ENCODE measurements at places on chromosomes 7 and 10. TPM values are rescaled to one million over a fixed set of nuclear protein-coding genes. Genes with fewer than 3 reads are reported as not detected.

WEE2 gene
- total RNA-seq: not detected

PRSS2 gene
- total RNA-seq: not detected

FAM24B gene
- total RNA-seq: 12.1 TPM

VAX1 gene
- total RNA-seq: not detected

- no peak for DNase-seq
Observed at GRCh38 chr10:34094146-34094696, 720.9 kb downstream of the PARD3 start.

GRCh38 chr10:74683621-74684364, 142.6 kb upstream of the KAT6B start:
- no peak for DNase-seq

DNA sequence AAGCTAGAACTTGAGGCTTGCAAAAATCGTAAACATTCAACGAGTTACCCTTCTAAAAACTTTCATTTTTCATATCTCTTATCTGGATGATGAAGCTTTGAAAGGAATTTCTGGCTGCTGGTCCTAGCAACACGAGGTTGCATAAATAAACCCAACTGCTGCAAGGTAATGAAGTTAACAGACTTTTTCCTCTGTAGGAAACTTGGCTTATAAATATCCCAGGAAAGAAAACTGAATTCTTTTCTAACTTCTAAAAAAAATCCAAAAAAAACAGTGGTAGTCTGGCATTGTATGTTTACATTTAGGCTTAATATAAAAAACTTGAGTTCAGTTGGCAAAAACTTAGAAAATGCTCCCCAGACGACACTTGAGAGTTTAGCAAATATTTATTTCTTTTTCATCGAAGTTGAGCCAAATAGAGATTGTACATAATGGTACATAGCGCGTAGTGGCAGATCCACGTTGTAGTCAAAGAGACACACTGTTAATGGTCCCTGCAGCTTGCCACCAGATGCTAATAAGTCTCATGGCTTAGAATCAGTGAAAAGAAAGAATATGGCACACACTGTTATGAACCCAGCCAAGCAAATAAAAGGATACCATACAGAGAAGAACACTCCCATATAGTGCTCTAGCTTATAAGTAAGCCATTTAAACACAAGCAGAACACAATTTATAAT, 200.3 kb upstream of the PCLO start:
- DNase-seq: no peak

DNA sequence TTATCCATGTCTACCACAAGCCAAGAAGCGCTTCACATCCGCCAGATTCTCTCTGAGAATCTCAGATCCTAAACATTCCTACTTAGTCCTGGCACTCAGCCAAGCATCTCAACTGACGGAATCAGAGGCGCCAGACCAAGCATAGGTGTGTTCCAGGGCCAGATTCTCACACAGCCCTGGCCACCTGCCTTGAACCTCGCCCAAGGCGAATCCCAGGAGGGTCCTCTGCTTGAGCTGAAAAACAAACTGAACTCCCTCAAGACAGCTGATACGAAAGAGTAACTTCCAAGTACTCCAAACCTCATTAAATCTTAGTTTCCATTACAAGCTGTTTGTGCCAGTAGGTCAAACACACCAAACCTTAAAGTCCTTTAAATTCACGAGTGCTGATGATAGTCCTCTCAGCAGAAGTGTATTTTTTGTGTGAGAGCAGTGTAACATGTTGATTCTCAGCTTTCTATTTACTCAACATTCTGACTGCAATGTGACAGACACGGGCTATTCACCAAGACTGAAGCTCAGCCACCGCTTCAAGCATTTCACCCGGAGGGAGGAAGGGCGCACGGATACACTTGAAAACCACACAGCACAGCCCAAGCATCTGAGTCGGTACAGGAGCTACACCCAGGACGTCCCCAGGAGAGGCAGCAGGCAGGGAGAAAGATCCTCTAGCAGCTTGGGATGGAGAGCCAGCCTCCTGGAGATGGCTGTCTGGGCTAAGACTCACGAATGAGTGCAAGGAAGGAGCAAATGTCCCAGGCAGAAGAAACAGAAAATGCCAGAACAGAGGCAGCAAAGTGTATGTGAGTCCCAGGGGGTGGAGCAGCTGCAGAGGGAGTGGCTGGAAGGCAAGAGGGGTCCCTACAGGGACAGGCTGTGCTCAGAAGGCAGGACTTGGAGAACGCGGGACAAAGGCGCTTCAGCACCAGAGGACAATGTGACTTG, 6.0 kb downstream of the PARD3 start:
- DNase-seq: no peak

ANKRD61 gene
- not detected for total RNA-seq

OPALIN gene
- total RNA-seq: not detected

CHN2 gene
- 3.6 TPM for total RNA-seq

SEMA4G gene
- 1.6 TPM for total RNA-seq

- DNase-seq: no peak
Observed at GRCh38 chr10:56178210-56178609, 182.8 kb downstream of the ZWINT start.

HSPA12A gene
- 0.08 TPM for total RNA-seq

- DNase-seq: no peak
Observed at GRCh38 chr10:53579773-53580172, 807.2 kb upstream of the MBL2 start.

DNA sequence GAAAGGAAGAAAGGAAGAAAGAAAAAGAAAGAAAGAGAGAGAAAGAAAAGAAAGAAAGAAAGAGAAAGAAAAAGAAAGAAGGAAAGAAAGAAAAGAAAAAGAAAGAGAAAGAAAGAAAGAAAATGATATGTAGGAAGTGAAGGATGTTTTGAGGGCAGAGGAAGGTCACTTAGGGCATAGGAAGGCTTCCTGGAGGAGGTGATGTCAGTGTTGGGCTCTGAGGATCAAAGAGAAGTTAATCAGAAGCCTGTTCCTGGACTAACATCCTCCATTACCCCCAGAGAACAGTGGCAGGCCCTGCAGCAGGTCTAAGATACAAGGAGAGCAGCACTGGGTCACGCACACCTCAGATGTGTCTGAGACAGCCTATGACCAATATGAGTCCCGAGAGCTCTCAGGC, 54.7 kb upstream of the CALN1 start:
- DNase-seq: no peak

SORBS1 gene
- 0.56 TPM for total RNA-seq

- no peak for DNase-seq
Observed at GRCh38 chr10:21049482-21049881, 152.4 kb upstream of the NEBL start.

DNA sequence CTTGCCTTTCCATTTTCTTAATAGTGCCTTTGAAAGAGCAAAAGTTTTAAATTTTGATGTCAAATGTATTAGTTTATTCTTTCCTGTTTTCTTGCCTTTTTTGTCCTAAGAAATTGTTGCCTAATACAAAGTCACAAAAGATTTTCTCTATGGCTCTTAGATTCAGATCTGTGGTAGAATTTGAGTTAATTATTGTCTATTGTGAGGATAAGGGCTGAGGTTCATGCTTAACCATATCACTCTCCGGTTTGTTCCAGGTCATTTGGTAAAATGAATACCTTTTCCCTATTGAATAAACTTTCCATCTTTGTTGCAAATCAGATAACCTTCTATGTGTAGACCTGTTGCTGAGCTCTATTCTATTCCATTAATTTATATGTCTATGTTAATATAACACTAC, 96.0 kb downstream of the NOD1 start:
- DNase-seq: no peak

CUZD1 gene
- total RNA-seq: 3.4 TPM

DNA sequence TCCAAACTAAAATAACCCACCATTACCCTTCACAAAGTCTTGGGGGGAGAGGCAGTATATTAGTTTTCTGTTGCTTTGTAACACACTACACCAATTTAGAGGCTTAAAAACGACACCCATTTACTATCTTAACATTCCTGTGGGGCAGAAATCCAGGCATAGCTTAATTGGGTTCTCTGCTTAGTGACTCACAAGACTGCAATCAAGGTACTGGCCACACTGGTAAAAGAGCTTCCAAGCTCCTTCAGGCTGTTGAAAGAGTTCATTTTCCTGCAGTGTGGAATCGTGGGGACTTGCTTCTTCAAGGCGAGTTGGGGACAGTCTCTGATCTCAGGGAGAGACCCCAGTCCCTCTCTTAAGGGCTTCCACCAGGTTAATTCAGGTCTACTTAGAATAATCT, 139.1 kb downstream of the XPNPEP1 start:
- DNase-seq: no peak

DNA sequence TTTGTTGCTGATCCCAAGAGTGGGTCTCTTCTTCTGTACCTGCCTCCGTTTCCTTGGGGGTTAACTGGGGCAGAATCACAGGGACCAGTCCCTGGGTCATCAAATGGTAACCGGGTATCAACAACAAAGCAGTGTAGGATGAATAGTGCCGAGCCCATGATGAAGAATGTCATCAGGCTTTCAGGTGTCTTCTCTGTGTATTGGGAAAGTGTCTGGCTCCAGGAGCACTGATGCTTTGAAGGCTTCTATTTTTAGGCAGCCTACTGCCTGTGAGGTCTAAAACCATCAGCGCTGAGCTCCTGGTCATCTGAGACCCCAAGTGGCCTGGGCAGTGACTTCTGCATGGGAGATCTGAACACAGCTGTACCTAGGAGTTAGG, 48.2 kb upstream of the SHH start:
- DNase-seq: peak; percentile 1

TSPAN13 gene
- 0.31 TPM for total RNA-seq

CYP3A4 gene
- not detected for total RNA-seq

SYT15B gene
- 0.19 TPM for total RNA-seq

CDK5 gene
- total RNA-seq: 26.9 TPM

GRCh38 chr10:78547397-78547796, 513.7 kb downstream of the RPS24 start:
- no peak for DNase-seq

ELAPOR2 gene
- total RNA-seq: 3.0 TPM

AOC1 gene
- total RNA-seq: not detected

DNA sequence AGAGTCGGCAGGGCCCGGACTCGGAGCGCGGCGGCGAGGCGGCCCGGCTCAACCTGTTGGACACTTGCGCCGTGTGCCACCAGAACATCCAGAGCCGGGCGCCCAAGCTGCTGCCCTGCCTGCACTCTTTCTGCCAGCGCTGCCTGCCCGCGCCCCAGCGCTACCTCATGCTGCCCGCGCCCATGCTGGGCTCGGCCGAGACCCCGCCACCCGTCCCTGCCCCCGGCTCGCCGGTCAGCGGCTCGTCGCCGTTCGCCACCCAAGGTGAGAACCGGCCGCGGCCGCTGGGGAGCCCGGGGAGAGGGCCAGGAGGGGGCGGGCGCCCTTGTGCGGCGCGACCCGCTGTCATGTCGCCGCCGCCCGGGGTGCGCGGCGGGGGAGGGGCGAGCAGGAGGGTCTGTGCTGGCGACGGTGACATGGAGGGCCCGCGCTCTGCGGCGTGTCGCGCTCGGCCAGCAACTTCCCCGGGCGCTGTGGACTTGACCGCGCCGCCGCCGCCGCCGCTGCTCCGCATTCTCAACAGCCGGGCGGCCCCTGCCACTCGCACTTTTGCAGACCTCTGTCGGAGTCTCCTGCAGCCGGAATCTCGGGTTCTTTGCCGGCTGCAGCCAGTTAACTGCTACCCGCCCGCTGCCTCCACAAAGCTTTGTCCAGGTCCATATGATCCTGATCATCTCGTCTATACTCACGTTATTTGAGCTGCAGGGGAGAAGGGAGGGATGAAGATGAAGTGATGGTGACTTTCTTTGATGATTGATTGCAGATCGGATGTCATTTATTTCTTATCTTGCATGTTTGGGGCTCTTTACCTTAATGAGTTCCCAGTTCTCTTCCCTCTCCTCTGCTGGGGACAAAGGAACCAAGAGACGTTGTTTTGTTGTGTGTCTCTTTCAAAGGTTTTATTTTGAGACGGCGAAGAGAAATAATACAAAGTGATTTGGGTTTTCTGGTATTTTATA, 869 bp downstream of the TRIM24 start:
- peak; percentile 54 for DNase-seq

TMEM236 gene
- not detected for total RNA-seq

Data from activated CD4-positive, alpha-beta T cell treated with anti-CD3 and anti-CD28 coated beads, Interleukin-2, amount 10 ng/mL, durations not matched to agents 7 days and 5 days (primary cell).